Esophagus (tissue), 2 donors: ENCODE measurements at places on chromosomes 2 and 18. TPM values are rescaled to one million over a fixed set of nuclear protein-coding genes. Genes with fewer than 3 reads are reported as not detected.

ADAM23 gene
- polyA plus RNA-seq, result 1.6 TPM

CHRND gene
- polyA plus RNA-seq, result not detected

HNMT gene
- polyA plus RNA-seq, result 16.4 TPM

LRPPRC gene
- polyA plus RNA-seq, result 11.2 TPM

PHOSPHO2 gene
- polyA plus RNA-seq, result 1.1 TPM

IL1R2 gene
- polyA plus RNA-seq, result 67.4 TPM

SLC14A1 gene
- 0.57 TPM for polyA plus RNA-seq

NYAP2 gene
- polyA plus RNA-seq, result 0.08 TPM

CAPN13 gene
- polyA plus RNA-seq, result 1.5 TPM

LOXHD1 gene
- polyA plus RNA-seq, result 0.02 TPM
